ENCODE measurements at places on chromosomes 2 and 18.

GRCh38 chr18:45342653-45343052 lies 272.6 kb upstream of the SLC14A2 start:
- DNase-seq, result no peak

DNA sequence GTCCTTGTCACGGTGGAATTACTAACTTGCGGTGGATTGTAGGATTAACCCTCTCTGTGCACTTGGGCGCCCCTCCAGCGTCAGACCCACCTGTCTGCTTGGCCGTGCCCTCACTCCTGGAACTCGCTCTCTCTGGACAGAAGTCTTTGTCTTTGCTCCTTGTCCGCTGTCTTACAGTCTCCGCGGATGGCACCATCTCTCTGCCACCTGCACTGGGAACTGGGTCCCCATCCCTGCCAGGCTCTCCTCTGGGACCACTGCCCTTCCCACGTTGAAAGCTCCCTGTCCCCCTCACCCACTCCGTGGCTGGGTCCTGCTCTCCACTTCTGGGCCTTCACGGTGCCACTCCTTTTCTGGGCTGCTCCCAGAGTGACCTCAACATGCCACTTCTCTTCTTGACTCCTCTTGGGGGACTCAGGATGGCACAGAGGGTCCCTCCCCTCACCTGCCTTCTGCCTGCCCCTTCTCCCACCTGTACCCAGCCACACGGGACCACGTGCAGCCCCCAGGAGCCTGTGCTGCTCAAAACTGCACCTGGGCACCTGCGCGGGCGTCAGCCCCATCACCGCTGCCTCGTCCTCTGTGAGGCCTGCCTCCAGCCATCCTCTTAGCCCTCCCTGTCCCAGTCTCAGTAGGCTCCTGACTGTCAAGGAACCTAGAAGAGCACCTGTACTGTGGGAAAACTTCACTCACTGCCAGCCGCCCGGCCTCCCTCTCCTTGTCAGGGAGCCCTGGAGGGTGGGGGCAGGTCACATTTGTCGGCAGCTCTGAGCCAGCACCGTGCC lies 11.1 kb downstream of the CNDP2 start:
- no peak for DNase-seq

- DNase-seq, result no peak
Observed at GRCh38 chr2:42064417-42064942, 16.7 kb downstream of the PKDCC start.

- no peak for DNase-seq
Observed at GRCh38 chr2:70456585-70457495, 96.8 kb downstream of the TGFA start.

DNA sequence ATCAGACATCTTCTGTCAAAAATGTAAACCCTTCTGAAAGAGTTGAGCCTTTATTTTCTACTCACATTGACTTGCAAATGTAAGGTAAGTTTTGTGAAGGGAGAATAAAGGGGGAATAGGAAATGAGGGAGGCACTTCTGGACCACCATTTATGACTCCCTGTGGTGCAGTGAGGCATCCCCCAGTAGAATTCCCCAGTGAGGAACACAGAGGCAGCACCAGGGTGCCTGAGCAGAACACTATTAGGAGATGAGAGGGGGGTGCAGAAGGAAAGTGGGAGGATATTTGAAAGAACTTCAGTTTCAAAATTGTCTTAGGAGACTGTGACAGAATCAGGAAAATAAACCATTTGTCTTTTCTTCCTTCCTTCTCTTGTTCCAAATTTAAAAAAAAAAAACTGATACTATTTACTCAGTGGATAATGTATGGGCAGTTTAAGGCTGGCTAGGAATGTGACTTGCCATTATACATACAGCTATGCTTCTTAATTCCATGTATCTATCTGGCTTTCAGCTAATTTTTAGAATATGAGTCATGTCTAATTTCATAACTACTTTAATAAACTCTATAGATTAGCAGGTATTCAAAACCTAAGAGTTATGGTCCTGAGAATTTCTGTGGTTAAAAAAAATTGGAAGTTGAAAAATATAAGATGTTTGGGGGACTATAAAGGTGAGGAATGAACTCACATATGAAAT lies 478.1 kb upstream of the CHAC2 start:
- no peak for DNase-seq

DNA sequence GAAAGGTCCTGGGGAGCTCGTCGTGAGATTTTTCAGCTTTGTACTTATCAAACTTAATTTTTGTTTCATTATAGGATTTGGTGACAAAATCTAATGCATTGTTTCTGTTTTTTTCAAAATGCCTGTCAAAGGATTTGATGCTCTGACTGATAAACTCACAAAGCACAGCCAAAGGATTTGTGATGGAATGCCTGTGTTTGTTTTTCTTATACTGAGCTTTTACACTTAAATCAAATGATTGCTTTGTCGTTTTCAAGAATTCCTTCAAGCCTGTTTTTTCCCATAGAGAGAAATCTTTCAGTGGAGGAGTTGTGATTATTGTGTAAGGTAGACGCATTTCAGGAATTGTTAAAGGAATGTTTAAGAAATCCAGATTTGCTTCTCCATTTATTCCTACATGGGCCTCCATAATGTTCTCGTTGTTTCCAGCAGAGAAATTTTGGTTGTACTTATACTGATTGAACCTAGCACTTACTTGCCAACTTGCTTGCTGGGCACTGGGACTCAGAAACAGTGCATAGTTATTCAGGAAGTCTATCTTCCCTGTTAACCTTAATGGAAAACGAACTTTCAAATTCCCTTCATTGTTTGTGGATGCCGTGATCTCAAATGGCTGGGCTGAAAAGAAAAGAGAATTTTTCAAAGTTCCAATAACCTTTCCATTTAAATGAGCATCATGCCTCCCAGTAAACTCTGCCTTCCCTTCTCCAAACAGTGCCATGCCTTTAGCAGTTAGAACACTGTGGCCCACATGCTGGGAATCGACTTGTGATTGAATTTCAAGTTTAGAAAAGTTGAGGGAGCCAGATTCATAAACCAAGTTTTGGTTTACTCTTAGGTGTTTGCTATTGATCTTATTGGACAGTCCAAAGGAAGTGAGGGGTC lies 36.5 kb downstream of the APOB start:
- DNase-seq, result no peak

GRCh38 chr2:234951664-234952269 lies at the start of gene SH3BP4:
SH3BP4 (plus strand) TSS chr2:234952017; CDS start chr2:235035003, 82,986 bp downstream.
- DNase-seq, result peak; percentile 17

- DNase-seq, result no peak
Observed at GRCh38 chr2:46246790-46247189, 50.4 kb upstream of the EPAS1 start.
